Progenitor cell of endocrine pancreas (in vitro differentiated cells): ENCODE measurements at places on chromosomes 6 and 20. TPM values are rescaled to one million over a fixed set of nuclear protein-coding genes. Genes with fewer than 3 reads are reported as not detected.

BEND6 gene
- total RNA-seq = 0.46 and 0.64 TPM in 2 replicates

SLC22A23 gene
- total RNA-seq = 17.1 and 19.4 TPM in 2 replicates

JAG1 gene
- total RNA-seq = 260 and 277 TPM in 2 replicates

TOP1 gene
- total RNA-seq = 86.7 and 90.8 TPM in 2 replicates

PI3 gene
- not detected in 2 replicates for total RNA-seq

DNA sequence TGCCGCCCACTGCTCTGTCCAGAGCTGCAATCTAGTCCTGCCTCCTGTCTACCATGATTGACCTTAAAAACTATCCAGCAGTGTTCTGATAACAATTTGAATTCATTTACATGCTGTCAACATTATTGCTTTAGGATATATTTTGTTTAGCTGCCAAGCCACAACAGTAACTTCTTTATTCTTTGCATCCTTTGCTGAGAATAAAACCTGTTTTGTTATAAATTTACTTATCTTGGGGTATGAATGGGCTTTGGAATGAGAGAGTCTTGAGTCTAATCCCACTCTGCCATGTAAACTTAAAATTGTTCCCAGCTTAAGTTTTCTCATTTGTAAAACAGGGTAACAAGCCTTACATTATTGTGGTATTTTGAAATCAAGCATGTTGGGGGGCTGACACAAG, 116.4 kb downstream of the FLRT3 start:
- DNase-seq = no peak
- peaks cover 8% of the 10 kb centered on the region for H3K4me1 ChIP-seq
- no peak overlapping the region for H3K4me3 ChIP-seq
- H3K36me3 ChIP-seq = peaks cover 6% of the 10 kb centered on the region
- no peak overlapping the region for H3K27ac ChIP-seq

- H3K4me1 ChIP-seq = peaks cover 42% of the 10 kb centered on the region
- no peak overlapping the region for H3K27ac ChIP-seq
- H3K4me3 ChIP-seq = no peak overlapping the region
- DNase-seq = no peak
- no peaks in the 10 kb centered on the region for H3K27me3 ChIP-seq
Measured at GRCh38 chr6:43878823-43879495, 108.9 kb downstream of the VEGFA start.

GRCh38 chr20:20752712-20753111, 40.3 kb upstream of the RALGAPA2 start:
- H3K36me3 ChIP-seq = peaks cover 3% of the 10 kb centered on the region
- H3K27me3 ChIP-seq = peaks cover 6% of the 10 kb centered on the region
- no peak for DNase-seq
- H3K27ac ChIP-seq = no peak overlapping the region
- H3K4me1 ChIP-seq = no peaks in the 10 kb centered on the region

GRCh38 chr20:25324412-25324811, 66.2 kb downstream of the ABHD12 start:
- no peak overlapping the region for H3K4me3 ChIP-seq
- no peaks in the 10 kb centered on the region for H3K4me1 ChIP-seq
- no peak for DNase-seq
- H3K27me3 ChIP-seq = no peaks in the 10 kb centered on the region
- H3K36me3 ChIP-seq = peaks cover 4% of the 10 kb centered on the region
